ENCODE measurements at places on chromosomes 16 and 17. TPM values are rescaled to one million over a fixed set of nuclear protein-coding genes. Genes with fewer than 3 reads are reported as not detected.

DNA sequence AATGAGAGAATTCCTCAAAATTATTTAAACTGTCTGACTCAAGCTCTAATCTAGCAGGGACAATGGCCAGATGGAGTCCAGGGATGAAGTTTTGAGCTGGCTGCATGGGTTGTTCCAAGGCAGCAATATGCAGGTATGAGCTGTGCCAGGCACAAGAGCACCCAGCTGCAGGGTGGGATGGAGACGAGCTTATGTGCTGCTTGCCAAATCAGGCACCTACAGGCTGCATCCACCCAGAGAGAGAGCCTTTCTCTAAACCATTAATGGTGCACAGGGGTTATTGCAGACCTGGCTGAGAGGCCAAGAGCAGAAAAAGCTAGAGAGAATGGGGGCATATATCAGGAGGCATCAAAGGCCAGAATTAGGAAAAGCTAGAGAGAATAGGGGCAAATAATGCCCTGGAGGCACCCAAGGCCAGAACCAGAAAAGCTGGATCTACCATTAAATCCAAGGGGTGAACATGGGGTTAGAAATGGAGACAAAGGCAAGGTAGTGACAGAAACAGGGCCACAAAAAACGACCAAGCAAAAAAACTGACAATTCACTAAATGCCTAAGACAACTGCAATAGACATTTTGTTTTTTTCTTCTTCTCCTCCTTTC lies 11.0 kb downstream of the KRT33A start:
- peak overlapping the region; percentile 54 for H3K27ac ChIP-seq
- no peaks in the 10 kb centered on the region for H3K36me3 ChIP-seq
- no peaks in the 10 kb centered on the region for H3K27me3 ChIP-seq
- no peak for DNase-seq
- H3K4me1 ChIP-seq, result peaks cover 78% of the 10 kb centered on the region

- H3K4me1 ChIP-seq, result no peaks in the 10 kb centered on the region
- no peak overlapping the region for H3K4me3 ChIP-seq
- no peak overlapping the region for H3K27ac ChIP-seq
- no peaks in the 10 kb centered on the region for H3K27me3 ChIP-seq
Measured at GRCh38 chr17:73463821-73464220, 152.0 kb upstream of the CDC42EP4 start.

- H3K27ac ChIP-seq, result peak overlapping the region; percentile 1
- H3K27me3 ChIP-seq, result no peaks in the 10 kb centered on the region
- no peak overlapping the region for H3K4me3 ChIP-seq
- H3K36me3 ChIP-seq, result peaks cover 43% of the 10 kb centered on the region
- no peak for DNase-seq
- H3K4me1 ChIP-seq, result peaks cover 83% of the 10 kb centered on the region
Measured at GRCh38 chr17:64060331-64060730, 39.9 kb upstream of the ICAM2 start.

DNA sequence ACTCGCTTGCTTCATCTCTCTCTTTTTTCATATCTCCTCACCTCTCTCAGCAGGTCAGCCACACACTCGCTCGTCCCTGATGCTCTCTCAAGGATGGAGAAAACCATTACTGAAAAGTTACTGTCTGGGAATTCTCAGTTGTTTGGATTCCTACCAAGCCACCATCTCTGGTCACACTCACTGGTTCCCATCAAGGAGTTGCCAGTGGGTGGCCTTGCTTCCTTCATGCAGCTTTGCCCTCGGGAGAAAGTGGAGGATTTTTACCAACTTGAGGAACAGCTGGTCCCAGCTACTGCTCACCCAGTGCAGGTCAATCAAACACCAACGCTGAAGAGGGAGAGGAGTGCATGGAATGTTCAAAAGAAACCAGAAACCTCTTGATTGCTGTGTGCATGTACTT lies 25.3 kb downstream of the MEOX1 start:
- peaks cover under 1% of the 10 kb centered on the region for H3K4me1 ChIP-seq
- H3K4me3 ChIP-seq, result no peak overlapping the region
- no peaks in the 10 kb centered on the region for H3K27me3 ChIP-seq

DNA sequence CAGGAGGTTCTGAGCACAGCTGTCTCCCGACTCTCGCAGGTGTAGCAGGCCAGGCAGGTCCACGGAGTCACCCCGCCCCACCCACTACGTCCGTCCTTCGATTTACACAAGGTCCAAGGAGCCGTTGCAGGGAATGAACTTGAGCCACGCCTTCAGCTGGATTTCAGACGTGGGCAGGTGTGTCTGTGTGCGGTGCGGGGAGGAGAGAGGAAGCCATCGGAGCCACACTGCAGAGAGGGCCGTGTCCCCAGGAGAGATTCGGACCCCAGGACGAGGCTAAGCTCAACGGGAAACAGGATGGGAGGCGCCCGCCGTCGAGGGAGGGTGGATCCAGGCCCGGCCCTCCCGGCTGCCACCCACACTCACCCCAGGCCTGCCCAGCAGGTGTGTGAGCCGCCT lies 50.3 kb downstream of the RPH3AL start:
- H3K4me3 ChIP-seq, result no peak overlapping the region
- no peaks in the 10 kb centered on the region for H3K36me3 ChIP-seq
- no peak overlapping the region for H3K27ac ChIP-seq

DNA sequence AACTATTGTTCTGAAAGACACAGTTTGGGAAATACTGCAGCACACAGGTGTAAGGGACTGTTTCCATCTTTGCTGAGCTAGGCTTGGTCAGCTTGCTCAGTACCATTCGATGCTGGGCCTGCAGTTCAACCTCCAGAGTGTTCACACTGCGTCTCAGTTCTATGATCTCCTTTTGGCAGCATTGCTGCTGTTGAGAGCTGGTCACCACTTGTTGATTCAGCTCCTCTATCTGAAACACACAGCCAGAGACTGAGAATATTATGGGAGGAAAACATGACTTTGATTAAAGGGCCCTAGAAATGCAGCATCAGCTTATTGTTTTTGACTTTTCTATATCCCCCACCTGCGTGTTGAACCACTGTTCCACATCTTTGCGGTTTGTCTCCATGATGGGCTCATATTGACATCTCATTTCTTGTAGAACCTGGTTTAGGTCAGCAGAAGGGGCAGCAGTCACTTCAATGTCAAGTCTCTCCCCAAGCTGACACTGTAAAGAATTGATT lies 4.6 kb downstream of the KRT39 start:
- no peaks in the 10 kb centered on the region for H3K4me1 ChIP-seq
- no peaks in the 10 kb centered on the region for H3K27me3 ChIP-seq
- no peaks in the 10 kb centered on the region for H3K36me3 ChIP-seq
- no peak overlapping the region for H3K4me3 ChIP-seq
- H3K27ac ChIP-seq, result no peak overlapping the region

DNA sequence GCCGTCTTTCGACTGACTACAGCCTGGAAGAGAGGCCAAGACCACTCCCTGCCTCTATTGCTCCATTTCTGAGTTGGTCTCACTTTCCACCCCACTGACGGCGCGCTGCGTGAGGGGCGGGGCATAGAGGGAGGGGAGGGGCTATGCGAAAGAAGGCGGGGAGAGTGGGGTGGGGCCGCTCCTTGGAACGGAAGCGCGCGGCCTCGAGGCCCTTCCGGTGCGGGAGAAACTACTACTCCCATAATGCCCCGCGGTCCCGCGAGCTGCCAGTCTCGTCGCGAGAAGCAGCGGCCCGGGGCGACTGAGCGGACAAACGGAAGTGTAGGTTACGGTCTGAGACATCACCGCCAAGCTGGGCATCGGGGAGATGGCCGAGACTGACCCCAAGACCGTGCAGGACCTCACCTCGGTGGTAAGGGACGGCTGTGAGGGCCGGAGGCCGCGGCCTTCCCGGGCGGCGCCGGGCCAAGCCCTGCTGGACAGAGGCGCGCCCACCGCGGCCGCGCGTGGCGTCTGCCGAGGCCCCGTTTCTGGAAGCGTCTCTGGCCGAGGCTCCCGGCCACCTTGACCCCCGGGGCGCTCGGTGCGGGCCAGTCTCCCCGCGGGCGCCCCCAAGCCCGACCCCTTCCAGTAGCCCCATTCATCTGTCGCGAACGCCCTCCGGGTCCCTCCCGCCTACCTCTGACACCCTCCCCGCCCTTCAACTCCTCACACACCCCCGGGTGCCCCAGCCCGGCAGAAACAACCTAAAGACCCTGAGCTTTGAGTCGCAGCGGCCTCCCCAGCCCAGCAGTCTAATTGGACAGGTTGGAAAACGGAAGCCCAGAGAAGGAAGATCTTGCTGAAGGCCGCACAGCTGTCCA lies at the start of gene HSBP1:
Gene HSBP1, plus strand, starts transcription at position 269 of the 863 bp plus-strand sequence. Its CDS starts 99 bp downstream, at position 368.
- H3K4me3 ChIP-seq, result peak within 1 kb of the TSS; percentile 74
- DNase-seq, result peak; percentile 94
- peak within 1 kb of the TSS; percentile 85 for H3K27ac ChIP-seq
- no peaks in the 10 kb centered on the region for H3K27me3 ChIP-seq
- peaks cover 5% of the 10 kb centered on the region for H3K36me3 ChIP-seq
- H3K4me1 ChIP-seq, result peaks cover 24% of the 10 kb centered on the region

DNA sequence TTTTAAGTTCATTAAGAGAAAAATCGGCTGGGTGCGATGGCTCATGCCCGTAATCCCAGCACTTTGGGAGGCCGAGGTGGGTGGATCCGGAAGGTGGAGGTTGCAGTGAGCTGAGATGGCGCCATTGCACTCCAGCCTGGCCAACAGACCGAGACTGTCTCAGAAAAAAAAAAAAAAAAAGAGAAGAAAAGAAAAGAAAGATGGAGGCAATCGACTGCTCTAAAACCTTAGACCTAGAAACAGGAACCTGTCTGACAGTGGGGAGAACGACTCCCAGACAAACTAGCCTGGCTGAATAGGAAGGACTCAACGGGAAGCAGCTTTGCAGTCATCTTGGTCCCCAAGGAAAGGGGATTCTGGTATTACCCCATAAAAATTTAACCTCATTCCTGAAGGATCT lies 13.7 kb downstream of the MRC2 start:
- H3K4me1 ChIP-seq, result no peaks in the 10 kb centered on the region
- no peak overlapping the region for H3K27ac ChIP-seq
- DNase-seq, result no peak

- DNase-seq, result no peak
- H3K4me1 ChIP-seq, result no peaks in the 10 kb centered on the region
- H3K27me3 ChIP-seq, result no peaks in the 10 kb centered on the region
- no peaks in the 10 kb centered on the region for H3K36me3 ChIP-seq
Measured at GRCh38 chr16:50059111-50059510, 6.7 kb upstream of the HEATR3 start.

DNA sequence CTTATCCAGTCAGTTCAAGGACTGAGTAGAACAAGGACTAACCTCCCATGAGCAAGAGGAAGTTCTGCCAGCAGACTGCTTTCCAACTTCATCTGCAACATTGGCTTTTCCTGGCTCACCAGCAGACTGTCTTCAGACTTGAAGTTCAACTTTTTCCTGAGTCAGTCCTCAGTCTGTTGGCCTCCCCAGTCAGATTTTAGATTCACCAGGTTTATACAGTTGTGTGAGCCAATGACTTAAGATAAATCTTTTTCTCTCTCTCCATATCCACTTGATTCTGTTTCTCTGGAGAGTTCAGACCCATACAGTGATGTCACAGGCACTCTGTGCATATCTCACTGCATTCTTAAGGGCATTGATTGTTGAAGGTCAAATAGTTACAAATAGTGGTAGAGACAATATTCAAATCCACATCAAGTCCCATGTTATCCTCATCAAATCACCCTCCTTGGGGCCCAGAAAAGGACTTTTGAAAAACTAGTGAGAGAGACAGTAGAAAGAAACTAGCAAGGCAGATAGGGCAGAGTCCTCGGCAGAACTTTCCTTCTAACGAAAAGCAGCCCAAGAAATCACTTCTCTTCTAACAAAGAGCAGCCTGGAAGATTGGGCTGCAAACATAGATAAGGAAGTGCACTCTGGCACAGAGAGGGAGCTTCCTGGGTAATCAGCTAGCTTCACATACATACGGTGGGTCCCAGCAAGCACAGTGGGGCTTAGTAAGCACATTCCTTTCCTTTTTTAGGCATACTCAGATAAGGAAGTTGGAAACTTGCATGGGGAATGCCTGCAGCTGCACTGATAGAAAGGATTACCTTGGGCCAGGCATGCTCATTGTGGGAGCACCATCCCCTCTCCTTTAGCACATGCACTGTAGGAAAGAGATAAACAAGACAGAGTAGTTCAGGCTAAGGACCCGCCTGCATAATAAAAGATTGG lies 132.3 kb upstream of the FAM20A start:
- no peak overlapping the region for H3K4me3 ChIP-seq
- H3K36me3 ChIP-seq, result no peaks in the 10 kb centered on the region
- no peaks in the 10 kb centered on the region for H3K4me1 ChIP-seq
- DNase-seq, result no peak

DNA sequence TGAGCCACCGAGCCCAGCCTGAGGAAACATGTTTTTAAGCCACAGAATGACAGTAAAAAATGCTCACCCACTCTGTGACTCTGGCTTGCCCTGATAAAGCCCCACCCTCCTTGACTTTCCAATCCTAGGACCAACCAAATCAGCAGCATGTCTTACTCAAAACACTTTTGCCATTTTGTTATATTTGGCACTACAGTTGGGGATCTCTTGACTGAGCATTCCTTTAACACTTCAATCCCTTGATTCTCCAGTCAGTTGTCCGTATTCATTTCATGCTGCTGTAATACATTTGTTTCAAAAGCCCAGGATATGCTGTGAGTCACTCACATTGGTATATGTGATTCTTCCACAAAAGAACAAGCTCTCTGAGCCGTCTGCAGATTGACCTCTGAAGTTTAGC lies 8.2 kb downstream of the MYH3 start:
- H3K27me3 ChIP-seq, result no peaks in the 10 kb centered on the region
- no peak overlapping the region for H3K27ac ChIP-seq
- H3K4me1 ChIP-seq, result peaks cover 3% of the 10 kb centered on the region
- DNase-seq, result no peak
- no peaks in the 10 kb centered on the region for H3K36me3 ChIP-seq

The KRT35 gene
- not detected for total RNA-seq

The SPNS2 gene
- total RNA-seq, result 0.50 TPM

The CD300LB gene
- 0.11 TPM for total RNA-seq

The TMEM204 gene
- total RNA-seq, result 27.1 TPM
